EL (cell line): ENCODE measurements at places on chromosomes 16 and 17.

DNA sequence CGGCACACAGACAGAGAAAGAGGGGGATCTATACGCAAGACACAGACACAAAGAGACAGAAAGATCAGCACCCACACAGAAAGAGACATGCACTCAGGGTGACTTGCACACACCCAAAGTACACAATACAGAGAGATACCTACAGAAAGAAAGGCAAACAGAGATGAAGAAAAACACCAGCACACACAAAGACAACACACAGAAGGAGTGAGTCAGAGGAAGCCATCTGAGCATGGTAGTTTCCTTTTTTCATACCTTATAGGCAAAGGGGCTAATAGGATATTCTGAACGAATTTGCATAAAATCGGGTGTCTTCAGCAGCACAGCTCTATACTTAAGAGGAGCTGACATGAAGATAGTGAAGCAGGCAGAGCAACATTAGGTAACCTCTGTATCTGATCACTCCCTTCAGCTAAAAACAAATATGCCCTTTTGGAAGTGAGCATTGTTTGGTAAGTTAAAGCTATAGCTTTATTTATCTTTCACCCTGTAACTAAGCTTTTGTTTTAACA is 198.6 kb downstream of the AATF start:
- DNase-seq, result peak; percentile 2

- DNase-seq, result peak; percentile 97
These were observed 1.5 kb downstream of the HCFC1R1 start for GRCh38 chr16:3022208-3022683.

DNA sequence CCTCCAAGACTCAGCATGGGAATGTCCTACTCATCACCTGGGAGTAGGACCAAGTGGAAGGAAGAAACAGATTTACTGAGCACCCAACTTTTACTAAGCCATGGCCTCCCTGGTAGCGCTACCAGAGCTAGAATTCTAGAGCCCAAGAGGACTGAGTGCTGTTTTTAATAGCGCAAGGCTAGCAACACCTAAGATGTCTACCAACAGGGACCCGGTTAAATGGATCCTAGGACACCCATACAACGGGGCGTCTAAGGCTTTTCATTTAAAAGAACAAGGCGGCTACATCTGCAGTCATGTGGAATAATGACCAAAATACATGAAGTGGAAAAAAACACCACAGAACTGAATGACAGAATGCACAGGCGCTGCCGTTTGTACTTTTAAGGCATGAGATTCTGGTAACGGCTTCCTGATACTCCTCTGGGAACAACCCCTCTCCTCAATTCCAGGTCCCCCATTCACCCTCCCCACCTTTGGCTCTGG is 5.1 kb downstream of the GGA2 start:
- DNase-seq, result no peak

GRCh38 chr17:14871921-14872320 is 393.2 kb downstream of the PMP22 start:
- peak; percentile 25 for DNase-seq

DNA sequence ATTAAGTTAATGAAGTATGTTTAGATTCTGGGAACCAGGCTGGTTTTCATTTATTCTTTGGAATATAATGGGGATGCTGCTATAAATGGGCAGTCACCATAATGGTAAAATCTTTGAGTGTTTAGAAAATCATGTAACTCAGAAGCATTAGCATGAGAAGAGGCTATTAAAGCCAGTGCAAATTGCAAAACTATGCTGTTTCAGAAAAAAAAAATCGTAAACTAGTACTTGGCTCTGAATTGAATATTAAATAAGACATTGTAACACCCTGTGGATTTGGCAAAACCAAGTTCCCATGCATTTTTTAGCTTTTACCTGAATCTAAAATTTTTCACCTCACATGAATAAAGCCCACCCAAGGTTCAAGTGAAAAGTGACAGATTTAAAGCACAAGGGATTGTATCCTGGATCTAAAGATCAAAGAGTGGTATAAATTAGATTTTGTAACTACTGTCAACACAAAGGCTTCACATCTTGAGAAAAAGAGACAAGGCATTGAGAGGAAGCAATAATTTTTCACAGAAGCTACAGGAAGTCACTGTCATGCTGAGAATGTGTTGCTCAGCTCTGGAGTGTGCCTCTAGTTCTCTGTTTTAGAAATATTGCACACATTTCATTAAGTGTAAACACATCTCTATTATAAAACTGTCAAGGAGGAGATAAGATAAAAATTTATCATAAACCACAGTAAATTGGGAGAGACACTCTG is 142.2 kb downstream of the ABCA8 start:
- no peak for DNase-seq

GRCh38 chr17:19677736-19678379 is 29.3 kb downstream of the ALDH3A2 start:
- DNase-seq, result no peak

DNA sequence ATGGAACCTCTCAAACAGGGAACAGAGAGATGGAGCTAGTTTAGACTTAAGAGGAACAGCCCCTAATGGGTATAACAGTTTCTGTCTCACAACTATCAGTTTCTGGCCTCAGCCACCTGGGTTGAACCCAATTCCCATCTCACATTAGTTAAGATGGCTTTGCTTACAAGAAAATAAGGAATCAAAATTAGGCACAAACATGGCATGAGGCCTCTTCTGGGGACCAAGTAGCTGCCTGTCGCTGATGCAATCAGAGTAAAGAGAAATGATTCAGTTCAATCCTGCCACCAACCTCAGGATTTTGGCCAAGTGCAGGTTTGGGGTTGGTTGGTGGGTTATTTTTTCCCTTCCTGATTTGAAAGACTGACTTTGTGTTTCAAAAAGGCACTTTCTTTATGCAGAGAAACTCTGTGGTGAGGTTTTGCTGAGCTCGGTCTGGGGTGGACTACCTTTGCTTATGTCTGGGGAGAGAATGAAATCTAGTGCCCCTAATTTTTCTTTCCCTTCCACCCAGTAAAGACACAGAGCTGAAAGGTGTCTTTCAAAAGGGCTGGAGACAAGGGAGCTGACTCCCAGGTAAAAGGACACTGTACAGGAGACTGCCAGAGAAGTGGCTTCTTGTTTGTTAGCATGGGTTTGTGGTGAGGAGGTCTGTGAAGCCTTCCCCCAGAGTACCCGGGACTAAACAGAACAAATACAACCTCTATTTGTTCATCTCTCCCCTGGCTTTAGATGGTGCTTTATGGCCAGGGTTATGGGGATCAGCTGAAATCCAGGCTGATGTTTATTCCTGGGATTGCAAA is 44.8 kb upstream of the NFAT5 start:
- DNase-seq, result no peak

- no peak for DNase-seq
These were observed 24.7 kb downstream of the CALB2 start for GRCh38 chr16:71383054-71383773.

- DNase-seq, result no peak
These were observed 12.0 kb downstream of the ACSF3 start for GRCh38 chr16:89105599-89106151.

- no peak for DNase-seq
These were observed 166.6 kb downstream of the PHKB start for GRCh38 chr16:47627721-47628120.

- no peak for DNase-seq
These were observed 27.7 kb downstream of the DHRS7C start for GRCh38 chr17:9763643-9764042.

GRCh38 chr17:2004435-2004952 is 20.6 kb downstream of the RTN4RL1 start:
- no peak for DNase-seq

DNA sequence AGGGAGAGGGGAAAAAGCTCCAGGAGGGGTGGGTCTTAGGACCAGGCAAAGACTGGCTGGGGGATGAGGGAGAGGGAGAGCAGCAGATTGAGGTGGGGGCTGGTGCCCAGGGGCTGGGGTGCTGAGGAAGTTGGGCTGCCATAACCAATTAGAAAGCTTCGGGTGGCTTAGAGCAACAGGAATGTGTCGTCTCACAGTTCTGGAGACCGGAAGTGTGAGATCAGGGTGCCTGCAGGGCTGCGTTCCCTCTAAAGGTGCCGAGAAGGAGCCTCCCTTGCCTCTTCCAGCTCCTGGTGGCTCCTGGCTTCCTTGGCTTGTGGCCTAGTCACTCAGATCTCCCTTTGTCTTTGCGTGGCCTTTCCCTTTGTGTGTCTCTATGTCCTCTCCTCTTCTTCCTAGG is 2.2 kb downstream of the IL34 start:
- no peak for DNase-seq

- DNase-seq, result peak; percentile 63
These were observed 26.3 kb downstream of the CEP112 start for GRCh38 chr17:66165537-66166123.

GRCh38 chr17:51764387-51764971 is 394.0 kb downstream of the CA10 start:
- DNase-seq, result peak; percentile 53
